Mesangial cell (primary cell): ENCODE measurements at places on chromosomes 16 and 17. TPM values are rescaled to one million over a fixed set of nuclear protein-coding genes. Genes with fewer than 3 reads are reported as not detected.

Gene SLC13A2
- not detected in 2 replicates for total RNA-seq

Gene C17orf107
- total RNA-seq: 1.8 and 8.4 TPM in 2 replicates

Gene NPIPA5
- 2.0 and 2.3 TPM in 2 replicates for total RNA-seq

Gene LGALS9C
- not detected in 2 replicates for total RNA-seq

Gene BAHCC1
- total RNA-seq: 6.8 and 18.3 TPM in 2 replicates

Gene SLC38A8
- total RNA-seq: not detected in 2 replicates

Gene ZNF668
- 13.4 and 14.2 TPM in 2 replicates for total RNA-seq

Gene KRT32
- total RNA-seq: not detected in 2 replicates

Gene KCNH4
- not detected in 2 replicates for total RNA-seq

Gene CHD9NB
- 0.65 and 0.76 TPM in 2 replicates for total RNA-seq

Gene RSL1D1
- total RNA-seq: 35.7 and 53.8 TPM in 2 replicates

Gene VAT1L
- total RNA-seq: 0.98 and 2.5 TPM in 2 replicates

Gene TMEM235
- total RNA-seq: not detected in 2 replicates

Gene TEKT1
- total RNA-seq: not detected in 2 replicates

Gene ZFHX3
- 9.0 and 13.2 TPM in 2 replicates for total RNA-seq

Gene CACNA1H
- 3.7 and 36.5 TPM in 2 replicates for total RNA-seq

Gene MT1A
- 7.4 and 8.3 TPM in 2 replicates for total RNA-seq
